ENCODE measurements at places on chromosomes 2 and 18.
A peak's percentile ranks its signal among the peaks of the same experiment; 100 is the strongest.

DNA sequence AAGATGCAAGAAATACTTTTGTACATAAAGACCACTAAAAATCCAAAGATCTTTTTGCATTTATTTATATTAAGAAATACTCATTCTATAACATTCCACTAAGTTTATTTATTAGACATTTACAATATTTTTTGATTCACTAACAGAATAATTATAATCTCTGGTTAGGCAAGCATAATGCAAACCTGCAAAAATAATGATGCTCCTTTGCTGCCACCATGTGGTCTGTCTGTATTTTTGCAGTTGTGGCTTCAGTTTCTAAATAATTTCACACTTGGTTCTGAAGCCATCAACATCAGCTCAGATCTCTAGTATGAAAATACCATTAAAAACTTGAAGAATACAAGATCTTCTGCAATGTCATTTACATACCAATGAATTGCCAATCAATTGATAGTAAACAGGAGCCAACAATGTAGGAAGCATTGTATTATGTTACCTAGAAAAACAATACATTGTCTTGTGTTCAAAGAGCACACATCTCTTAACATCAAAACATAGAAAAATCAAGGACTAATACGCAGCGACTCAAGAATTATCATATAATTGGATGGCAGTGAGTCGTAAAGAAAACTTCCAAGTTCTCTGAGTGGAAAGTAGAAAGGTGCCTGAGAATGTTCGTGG, 28.8 kb upstream of the WDR75 start:
- peak; percentile 65 for DNase-seq

DNA sequence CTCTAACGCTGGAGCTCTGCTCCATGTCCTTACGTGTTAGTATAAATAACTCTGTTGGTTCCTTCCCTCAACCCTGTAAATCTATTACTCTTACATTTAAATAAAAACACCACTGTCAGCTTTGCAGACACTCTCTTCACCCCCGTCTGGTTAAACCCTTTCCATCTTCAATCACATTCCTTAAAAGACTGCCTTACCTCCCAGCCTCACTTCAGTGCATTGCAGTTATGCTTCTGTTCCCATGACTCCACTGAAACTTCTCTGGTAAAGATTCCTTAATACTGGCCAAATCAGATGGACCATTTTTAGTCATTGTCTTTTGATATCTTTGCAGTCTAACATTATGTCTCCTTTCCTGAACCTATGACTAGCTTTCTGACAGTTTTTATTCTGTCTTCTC, 61.7 kb downstream of the EML4 start:
- DNase-seq, result no peak

DNA sequence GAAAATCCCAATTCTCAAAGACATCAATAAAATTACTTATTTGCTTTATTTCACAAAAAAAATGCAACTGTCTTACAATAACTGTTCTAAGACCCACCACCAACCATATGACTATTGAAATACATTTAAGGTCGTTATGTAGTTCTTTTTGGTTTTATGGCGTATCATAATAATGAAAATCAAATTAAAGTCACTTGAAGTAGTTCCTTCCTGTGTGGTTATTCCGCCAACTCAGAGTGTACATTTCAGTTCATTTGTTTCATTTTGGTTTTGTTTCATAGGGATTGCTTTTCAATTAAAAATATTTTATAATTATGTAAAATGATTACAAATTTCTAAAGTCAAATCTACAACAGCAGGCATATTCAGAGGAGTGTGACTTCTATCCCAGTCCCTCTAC, 45.9 kb upstream of the AAK1 start:
- no peak for DNase-seq

DNA sequence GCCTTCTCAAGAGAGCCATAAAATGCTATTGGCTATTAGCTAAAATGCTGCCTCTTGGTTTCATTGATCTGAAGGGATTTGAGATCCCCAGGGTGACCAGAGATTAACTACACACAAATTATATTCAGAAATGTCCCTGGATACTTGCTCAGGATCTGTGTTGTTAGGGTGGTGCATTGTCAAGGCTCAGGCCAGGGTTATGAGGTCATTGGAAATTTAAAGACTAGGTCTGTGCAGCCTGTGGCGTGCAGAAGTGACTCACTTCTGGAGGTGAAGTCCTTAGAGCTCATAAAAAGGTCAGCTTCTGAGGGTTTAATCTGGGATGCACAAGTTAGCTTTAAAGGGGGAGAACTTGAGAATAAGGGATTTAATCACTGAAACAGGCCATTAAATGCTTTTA, 23.5 kb downstream of the LRRTM1 start:
- DNase-seq, result no peak

DNA sequence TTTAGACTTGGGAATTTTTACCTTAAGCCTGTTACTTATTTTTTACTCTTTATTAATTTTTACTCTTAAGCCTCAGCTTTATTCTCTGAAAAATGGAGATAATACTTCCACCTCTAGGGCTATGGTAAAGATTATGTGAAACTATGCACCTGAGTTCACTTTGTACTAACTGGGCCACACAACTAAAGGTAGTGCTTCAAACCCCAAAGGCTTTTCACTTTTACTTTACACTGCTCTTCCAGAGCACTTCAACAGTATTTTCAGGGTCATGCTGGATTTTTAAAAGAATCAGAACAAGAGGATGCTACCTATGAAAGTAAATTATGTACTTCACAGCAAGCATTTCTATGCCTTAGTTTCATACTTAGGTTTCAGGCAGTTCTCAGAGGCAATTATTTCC, 27.8 kb downstream of the MEX3C start:
- no peak for DNase-seq

GRCh38 chr18:55353806-55354205, 234.2 kb downstream of the TCF4 start:
- DNase-seq, result peak; percentile 24
